ENCODE measurements at places on chromosomes 3 and 15. TPM values are rescaled to one million over a fixed set of nuclear protein-coding genes. Genes with fewer than 3 reads are reported as not detected.

The TGM5 gene
- not detected for total RNA-seq

DNA sequence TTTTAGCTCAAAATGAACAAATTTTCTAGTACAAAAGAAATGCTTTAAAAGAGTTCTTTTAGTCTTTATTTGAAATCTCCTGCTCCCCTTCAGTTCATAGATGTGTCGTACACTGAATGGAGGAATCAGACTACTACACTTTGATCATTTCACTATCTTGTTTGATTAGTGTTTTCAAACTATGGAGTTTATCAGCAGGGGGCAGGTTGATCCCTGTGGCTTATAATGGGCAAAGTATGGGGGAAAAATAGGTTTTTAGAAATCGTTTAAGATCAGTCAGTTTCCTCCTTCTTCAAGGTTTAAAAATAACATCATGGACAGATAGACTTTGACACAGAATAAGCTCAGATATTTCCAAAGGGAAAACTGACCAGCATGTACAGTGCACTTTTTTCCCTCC lies 701.7 kb downstream of the CADM2 start:
- DNase-seq = no peak

DNA sequence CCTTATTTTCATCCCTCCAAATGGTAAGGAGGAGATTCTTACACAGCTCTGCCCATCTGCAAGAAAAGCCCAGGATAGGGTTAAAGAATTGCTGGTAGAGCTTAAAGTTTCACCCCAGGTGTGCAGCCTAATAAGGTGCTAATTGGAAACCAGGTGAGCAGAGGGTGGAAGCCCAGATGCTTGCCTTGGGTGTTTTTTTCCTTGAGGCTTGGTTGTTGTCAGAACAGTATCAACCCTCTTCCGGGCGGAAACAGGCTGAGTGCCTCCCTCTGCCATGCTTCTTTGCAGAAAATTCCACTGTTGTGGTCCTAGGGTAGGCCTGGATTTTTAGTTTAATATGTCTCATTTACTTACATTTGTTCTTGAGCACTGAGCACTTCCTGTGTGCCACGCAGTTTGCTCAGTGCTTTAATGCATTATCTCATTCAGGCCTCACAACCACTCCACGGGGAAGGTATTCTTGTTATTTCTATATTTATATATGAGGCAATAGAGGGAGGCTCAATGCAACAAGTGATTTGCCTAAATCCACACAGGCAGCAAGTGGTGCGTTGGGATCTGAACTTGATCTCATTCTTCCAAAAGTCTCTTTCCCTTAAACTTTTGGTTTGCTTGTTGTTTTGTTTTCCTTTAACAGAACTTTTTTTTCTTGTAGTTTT lies 115.0 kb upstream of the LRIG1 start:
- no peak for DNase-seq

DNA sequence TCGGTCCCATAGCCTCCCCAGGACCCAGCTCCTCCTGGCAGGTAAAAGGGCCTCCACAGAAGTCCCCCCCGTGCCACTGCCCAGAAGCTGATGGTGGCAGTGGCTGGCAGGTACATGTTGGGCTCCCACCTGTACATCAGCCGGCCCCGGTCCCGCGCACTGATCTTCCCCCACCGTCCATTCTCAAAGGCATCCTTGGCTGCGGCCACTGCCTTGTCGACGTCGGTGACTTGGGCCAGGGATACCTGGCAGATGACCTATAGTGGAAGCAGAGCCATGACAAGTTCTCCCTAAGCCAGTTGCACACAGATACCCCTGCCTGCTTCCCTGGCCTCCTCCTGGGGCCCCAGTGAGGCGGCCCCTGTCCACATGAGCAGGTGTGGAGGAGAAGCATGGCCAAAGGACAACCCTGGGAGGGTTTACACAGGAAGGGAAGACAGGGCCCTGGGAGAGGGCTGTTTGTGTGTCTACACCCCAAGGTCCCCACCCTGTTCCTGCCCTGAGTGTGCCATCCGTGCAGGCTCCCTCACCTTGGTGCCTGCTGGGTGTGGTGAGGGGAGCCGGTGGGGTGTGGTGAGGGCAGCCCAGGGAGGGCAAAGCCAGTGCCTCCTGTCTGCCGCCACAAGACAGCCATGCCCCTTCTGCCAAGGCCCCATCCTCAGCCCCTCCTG lies 44.8 kb downstream of the ALDH1L1 start:
- peak; percentile 13 for DNase-seq

DNA sequence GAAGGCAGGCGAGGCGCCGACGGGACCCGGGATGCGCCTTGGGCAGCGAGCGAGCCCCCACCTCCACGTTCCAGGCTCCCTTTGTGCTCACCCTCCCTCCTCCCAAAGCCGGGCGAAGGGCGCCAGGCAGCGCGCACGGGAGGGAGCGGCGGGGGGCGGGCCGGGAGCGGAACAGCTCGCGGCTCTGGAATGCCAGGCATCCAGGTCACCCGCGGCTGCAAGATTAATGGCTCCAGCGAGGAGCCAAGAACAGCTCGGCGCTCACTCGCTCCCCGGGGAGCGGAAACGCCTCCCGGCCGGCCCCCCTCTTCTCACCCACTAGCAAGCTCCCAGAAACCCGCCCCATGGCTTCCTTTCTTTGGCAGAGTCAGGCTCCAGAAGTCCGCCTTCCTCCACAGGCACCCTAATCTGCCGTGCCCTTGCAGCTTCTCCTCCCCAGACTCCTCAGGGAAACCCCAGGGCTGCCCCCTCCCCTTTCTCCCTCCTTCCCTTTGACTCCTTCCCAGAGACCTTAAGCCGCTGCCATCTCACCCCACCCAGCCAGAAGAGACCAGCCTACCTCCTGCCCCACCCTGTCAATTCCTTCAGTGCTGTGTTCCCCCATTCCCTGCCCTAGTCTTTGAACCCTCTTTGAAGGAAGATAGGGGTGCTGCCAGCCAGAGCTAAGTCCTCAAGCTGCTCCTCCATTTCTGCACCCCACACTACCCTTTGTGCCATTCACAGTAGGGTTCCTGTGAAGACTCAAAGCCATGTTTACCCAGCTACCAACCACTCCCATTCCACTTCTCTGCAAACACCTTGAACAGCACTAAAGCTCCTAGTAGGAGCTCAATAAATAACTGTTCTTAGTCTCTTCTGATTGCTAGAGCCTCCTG lies 9.9 kb downstream of the AMOTL2 start:
- peak; percentile 97 for DNase-seq

Measured in uterus (tissue), 4 donors.